Hematopoietic multipotent progenitor cell (in vitro differentiated cells): ENCODE measurements at places on chromosomes 3 and 15.

GRCh38 chr3:46943237-46944187, 33.0 kb downstream of the CCDC12 start:
- DNase-seq = no peak

DNA sequence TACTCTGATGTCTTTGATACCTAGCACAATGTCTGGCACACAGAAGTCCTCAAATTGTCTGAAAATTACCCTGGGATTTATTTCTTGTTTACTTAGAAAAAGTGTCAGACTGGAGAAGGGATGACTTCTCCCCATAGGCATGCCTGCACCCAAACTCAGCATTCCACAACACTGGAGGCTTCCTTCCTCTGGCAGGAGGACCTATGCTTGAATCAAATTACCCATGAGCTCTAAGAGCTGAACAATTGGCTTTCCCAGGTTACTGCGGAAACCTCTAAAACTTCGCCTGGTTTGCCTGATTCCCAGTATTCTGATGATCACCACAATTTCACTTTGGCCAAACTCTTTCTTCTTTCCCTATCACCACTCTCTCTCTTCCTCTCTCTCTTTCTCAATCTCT, 217.4 kb downstream of the DIPK2A start:
- DNase-seq = no peak

- DNase-seq = no peak
Measured at GRCh38 chr3:114336122-114336697, 42.4 kb downstream of the TIGIT start.

DNA sequence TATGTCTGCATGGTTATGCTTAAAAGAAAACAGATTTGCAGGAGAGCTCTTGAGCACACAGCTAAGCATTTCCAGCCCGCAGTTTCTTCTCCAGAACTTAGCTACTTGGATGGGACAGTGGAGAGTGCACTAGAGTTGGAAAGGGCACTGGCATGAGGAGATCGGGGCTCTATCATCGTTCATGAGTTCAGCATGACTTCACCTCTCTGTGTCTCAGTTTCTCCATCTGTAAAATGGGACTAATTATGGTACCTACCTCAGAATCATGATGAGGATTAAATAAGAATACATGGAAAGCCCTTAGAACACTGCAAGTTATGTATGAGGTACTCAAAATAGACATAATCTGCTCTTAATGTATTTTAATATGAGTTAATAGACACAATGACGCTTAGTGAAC, 69.9 kb downstream of the CMTM8 start:
- DNase-seq = no peak

- DNase-seq = no peak
Measured at GRCh38 chr3:21509731-21510470, 241.1 kb downstream of the ZNF385D start.
